ENCODE measurements at places on chromosomes 5 and 9.
A peak's percentile ranks its signal among the peaks of the same experiment; 100 is the strongest.

DNA sequence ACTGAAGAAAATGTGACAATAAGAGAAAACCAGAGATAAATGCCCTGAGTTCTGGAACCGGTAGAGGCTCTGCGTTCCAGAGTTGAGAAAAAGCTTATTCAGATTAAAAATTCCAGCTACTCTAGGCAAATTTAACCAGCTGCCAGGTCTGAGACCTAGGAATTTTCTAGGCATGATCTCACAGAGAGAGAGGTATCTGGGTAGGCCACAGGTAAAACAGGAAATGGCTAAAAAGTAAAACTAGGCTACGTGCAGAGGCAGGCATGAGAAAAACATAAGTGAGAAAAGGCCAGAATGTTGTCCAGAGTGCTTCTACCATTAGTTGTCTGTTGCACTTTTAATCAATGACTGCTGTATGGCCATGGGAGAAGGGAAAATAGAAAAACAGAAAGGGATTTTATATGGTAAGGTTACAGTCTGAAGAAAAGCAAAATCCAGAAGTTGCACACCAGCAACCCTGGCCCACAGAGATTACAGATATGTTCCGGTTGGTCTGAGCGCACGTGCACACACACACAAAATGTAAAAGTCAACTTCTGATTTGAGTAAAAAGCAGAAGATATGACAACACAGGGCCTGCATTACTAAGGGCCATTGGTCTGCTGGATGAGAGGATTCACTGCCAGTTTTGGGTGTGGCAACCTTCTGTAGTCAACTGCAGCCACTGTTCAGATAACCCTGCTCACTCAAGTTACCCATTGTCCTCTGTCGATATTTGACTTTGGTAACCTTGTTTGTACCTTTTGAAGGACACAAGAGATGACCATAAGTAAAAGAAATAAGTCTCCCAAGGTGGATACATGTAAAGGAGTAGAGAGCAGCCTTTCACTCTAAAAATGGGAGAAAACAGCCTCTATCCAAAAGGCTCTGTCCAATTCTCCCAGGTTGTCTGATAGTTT lies 266.0 kb downstream of the DTWD2 start:
- no peak overlapping the region for H3K27ac ChIP-seq
- DNase-seq, result no peak
- no peaks in the 10 kb centered on the region for H3K4me1 ChIP-seq
- no peaks in the 10 kb centered on the region for H3K27me3 ChIP-seq

DNA sequence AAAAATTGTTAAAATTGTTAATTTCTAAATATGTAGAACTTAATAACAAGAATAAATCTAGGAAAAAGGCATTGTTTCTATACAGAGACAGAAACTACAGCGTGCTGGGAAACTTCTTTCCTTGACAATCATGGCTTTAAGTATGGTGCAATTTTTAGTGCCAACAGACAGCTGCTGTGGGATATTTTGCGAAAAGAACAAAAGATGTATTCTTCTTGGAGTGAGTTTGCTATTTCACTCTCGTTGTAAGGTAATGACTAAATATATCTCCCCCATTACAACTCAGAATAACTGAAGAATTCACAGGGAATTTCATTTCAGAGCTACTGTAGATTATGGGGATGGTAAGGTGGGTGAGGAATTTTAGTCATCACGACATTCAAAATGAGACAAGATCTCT lies 2055.0 kb upstream of the ACO1 start:
- no peaks in the 10 kb centered on the region for H3K27me3 ChIP-seq
- H3K27ac ChIP-seq, result no peak overlapping the region
- H3K36me3 ChIP-seq, result no peaks in the 10 kb centered on the region
- no peak for DNase-seq
- no peak overlapping the region for H3K4me3 ChIP-seq

DNA sequence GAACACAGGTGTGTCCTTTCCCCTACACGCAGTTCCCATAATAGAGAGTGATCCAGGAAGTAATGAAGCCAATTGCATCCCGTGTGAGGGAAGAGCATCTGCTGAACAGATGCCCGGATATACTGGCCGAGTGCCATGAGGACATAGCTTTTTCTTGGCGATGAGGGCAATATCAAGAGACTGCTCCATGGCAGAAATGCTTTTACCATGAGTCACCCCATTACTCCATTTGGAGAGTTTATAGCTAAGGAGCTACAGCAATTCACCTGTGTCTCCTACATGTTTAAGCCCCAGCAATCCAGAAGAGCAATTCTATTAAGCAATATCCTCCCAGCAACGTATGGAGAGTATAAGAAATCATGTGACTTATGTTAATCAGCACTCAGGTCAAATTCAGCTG lies 222.0 kb upstream of the KLF4 start:
- no peaks in the 10 kb centered on the region for H3K36me3 ChIP-seq
- peak; percentile 80 for DNase-seq
- H3K4me1 ChIP-seq, result peaks cover 3% of the 10 kb centered on the region
- H3K27ac ChIP-seq, result peak overlapping the region; percentile 72

DNA sequence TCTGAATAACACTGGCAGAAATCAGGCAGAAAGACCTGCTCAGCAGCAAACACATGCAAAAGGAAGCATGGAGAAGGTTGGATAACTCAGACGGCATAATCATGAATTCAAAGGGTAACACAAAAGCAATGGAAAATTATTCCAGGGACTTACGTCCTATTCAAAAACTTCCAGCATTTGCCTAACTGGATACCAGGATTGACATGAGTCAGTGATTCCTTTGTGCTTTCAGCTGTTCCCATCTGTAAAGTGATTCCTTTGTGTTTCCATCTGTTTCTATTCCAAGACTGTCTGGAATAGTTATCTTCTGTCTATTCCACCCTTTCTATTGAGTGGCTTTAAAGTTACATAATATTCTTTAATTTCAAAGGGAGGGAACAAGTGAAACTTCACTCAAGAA lies 1361.7 kb upstream of the CDH9 start:
- H3K4me3 ChIP-seq, result no peak overlapping the region
- no peak for DNase-seq
- no peaks in the 10 kb centered on the region for H3K27me3 ChIP-seq
- peaks cover 8% of the 10 kb centered on the region for H3K4me1 ChIP-seq

DNA sequence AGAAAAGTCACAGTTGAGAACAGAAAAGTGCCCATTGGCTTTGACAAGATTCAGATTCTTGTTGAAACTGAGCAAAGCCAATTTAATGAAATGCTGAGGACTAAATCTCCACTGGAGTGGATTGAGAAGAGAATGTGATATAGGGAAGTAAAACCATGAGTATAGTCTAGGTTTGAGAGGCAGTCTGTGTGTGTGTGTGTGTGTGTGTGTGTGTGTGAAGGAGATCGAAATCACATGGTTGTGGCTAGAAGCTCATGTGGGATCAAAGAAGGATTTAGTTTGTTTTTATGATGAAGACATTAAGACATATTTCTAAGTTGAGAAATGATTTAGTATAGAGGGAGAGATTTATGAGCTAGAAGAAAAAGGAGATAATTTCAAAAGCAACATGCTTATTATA lies 275.7 kb upstream of the DAB2 start:
- no peak overlapping the region for H3K27ac ChIP-seq
- H3K4me1 ChIP-seq, result peaks cover 32% of the 10 kb centered on the region
- no peak overlapping the region for H3K4me3 ChIP-seq
- no peak for DNase-seq
- H3K36me3 ChIP-seq, result no peaks in the 10 kb centered on the region
